ENCODE measurements at places on chromosomes 3 and 15. TPM values are rescaled to one million over a fixed set of nuclear protein-coding genes. Genes with fewer than 3 reads are reported as not detected.

DNA sequence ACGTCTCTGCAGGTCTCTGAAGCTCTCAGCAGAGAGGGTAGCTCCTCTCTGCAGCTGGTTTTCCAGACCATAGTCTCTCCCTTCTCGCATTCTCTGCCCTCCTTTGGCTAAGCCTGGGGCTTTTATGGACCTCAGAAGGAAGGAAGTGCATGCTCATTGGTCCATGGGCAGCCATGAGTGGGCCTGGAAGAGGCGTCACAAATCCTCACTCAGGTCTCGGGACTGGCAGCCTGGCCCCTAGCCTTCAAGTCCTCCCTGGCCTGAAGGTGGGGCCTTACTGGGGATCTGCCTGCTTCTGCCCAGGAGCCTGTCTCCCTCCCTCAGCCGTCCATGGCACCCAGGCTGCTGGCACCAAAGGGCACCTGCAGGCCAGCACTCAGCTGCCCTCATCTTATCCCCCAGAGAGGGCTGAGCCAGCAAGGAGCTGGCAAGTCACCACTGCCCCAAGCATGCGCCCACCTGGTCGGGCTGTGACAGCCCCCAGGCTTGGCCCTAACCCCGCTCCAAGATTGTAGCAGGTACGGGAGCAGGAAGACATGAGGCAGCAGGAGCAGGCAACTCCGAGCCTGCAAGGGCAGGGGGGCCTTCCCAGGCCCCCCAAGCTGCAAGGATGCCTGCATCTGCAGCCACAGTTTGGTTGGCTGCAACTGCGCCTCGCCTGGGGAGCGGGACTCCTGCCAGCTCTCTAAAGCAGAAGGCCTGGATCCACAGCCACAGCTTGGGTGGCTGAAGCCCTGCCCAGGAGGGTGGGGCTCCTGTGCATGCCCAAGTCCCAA, 37.4 kb downstream of the GHSR start:
- no peak for DNase-seq

- no peak for DNase-seq
Measured at GRCh38 chr3:102106416-102107097, 257.2 kb downstream of the NFKBIZ start.

Gene AADACL2
- polyA plus RNA-seq, result not detected

GRCh38 chr3:192902549-192902948, 15.1 kb downstream of the MB21D2 start:
- DNase-seq, result no peak

Gene MCTP2
- polyA plus RNA-seq, result 0.37 TPM

Gene HCLS1
- 6.3 TPM for polyA plus RNA-seq

DNA sequence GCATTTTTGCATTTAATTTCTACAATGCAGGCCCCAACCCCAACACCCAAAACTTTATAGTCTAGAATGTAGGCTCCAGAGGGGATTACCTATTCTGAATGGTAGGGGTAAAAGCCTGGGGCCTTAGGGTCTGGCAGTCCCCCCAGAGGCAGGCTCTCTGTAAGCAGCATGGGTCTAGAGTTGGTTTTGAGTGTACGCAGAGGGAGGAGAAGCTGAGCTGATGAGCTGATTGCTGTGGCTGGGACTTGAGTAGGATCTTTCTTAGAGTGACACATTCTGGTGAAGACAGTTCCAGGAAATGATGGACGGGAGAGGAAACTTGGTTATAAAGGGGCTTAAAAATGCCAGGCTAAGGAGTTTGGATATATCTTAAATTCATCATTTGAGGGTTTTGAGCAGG, 2.1 kb downstream of the LPP start:
- no peak for DNase-seq

GRCh38 chr3:13671482-13672233, 122.7 kb downstream of the FBLN2 start:
- no peak for DNase-seq

GRCh38 chr15:39961051-39961450, 27.1 kb downstream of the EIF2AK4 start:
- DNase-seq, result no peak

GRCh38 chr15:72570059-72570458, 84.4 kb upstream of the GOLGA6B start:
- no peak for DNase-seq

DNA sequence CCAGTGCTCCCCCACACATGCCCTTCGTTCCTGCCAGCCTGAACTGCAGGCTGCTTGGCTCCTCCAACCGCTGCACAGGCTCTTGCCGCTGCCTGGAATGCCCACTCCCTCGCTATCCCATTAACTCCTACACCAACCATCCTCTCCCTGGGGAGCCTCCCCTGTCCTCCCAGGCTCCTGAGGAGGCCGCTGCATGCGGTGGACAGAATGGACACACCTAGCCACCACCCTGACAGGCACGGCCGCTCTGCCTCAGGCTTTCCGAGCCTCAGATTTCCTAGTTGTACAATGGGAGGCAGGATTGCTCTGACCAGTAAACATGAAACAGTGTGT, 2.3 kb downstream of the PLXNB1 start:
- DNase-seq, result no peak

Gene CPNE9
- polyA plus RNA-seq, result not detected

Gene MESP1
- 0.85 TPM for polyA plus RNA-seq

- DNase-seq, result no peak
Measured at GRCh38 chr3:46483825-46484224, 14.0 kb upstream of the RTP3 start.

- DNase-seq, result no peak
Measured at GRCh38 chr3:144521131-144521530, 549.5 kb downstream of the DIPK2A start.

Gene EIF3J
- polyA plus RNA-seq, result 90.8 TPM

DNA sequence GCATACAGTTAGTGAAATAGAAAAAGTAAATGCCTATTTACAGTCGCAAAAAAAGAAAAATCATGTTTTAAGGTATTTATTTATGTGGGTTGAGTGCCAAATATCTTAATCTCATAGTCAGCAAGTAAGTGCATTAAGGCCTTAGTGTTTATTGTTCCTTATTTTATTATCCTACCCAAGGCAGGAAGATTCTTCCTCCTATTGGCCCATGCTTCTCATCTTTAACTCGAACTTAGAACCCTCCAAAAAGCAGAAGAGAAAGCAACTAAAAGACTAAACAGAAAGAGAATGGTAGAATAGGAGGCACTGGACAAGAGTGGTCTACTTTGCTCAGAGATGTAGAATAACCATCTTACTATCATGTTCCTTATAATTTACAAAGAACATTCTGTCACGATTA, 7.5 kb downstream of the RFX7 start:
- DNase-seq, result no peak

Gene TNNC1
- 671 TPM for polyA plus RNA-seq

Gene FXR1
- 597 TPM for polyA plus RNA-seq

Gene PAQR9
- polyA plus RNA-seq, result 0.08 TPM

GRCh38 chr3:31966978-31967591, 14.0 kb downstream of the OSBPL10 start:
- DNase-seq, result no peak

GRCh38 chr3:29577250-29577649, 296.4 kb downstream of the RBMS3 start:
- DNase-seq, result no peak

DNA sequence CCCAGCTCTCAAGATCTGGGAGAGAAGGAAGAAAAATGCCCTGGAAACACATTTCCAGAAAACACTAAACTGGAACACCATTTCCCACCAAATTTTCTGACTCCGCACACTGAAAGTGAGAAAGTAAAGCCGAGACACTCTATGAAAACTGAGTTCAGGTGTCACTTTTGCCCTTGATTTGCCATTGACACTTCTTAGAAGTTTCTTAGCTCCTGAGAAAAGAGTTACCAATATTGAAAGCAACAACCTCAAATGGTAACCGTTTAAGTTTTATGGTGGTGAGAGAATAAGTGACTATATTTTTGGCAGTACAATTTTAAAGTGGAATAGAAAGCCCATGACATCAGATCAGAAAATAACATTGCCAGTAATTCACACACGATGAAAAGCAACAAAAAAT, 39.0 kb downstream of the CD86 start:
- DNase-seq, result no peak

Gene C3orf85
- not detected for polyA plus RNA-seq

DNA sequence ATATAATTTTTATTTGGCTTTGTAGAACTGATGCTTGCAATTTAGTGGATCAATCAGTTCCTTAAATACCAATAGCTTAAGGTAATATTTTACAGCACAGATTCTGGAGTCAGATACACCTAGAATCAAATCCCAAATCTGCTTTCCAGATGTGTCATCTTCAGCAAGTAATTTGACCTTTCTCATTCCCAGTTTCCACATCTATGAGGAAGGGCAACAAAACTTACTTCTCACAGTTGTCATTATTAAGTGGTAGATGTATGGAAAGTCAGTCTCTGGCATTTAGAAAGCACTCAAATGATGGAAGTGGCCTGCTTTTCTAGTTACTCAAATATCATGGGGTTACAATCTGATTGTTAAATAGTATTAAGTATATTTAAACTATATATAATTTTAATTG, 767.0 kb downstream of the CADM2 start:
- DNase-seq, result no peak

GRCh38 chr3:59321881-59322540, 272.2 kb upstream of the CFAP20DC start:
- no peak for DNase-seq

Gene EPHA6
- 0.11 TPM for polyA plus RNA-seq

- DNase-seq, result no peak
Measured at GRCh38 chr15:62895139-62895866, 147.2 kb upstream of the TPM1 start.

DNA sequence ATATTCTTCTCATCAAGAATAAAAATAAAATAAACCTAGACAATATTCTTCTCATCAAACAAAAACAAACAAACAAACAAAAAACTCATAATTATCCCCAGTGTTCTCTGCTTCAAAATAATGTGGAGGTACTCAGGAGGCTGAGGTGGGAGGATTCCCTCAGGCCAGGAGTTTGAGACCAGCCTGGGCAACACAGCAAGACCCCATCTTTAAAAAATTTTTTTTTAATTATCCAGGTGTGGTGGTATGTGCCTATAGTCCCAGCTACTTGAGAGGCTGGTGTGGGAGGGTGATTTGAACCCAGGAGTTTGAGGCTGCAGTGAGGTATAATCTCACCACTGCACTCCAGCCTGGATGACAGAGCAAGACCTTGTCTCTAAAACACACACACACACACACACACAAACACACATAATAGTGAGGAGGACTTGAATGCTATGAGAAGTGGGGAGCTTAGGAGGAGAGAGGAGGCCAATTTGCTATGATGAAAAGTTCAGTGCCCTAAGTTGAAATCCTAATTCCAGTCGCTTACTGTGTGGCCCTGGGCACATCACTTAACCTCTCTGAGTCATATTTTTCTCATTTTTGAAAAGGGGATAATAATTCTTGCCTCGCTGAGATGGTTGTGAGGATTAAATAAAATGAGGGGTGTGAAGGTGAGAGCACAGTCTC, 35.8 kb upstream of the HERC1 start:
- DNase-seq, result no peak

Gene SRP14
- 295 TPM for polyA plus RNA-seq
